ENCODE measurements at places on chromosomes 1 and 21.
A peak's percentile ranks its signal among the peaks of the same experiment; 100 is the strongest.

DNA sequence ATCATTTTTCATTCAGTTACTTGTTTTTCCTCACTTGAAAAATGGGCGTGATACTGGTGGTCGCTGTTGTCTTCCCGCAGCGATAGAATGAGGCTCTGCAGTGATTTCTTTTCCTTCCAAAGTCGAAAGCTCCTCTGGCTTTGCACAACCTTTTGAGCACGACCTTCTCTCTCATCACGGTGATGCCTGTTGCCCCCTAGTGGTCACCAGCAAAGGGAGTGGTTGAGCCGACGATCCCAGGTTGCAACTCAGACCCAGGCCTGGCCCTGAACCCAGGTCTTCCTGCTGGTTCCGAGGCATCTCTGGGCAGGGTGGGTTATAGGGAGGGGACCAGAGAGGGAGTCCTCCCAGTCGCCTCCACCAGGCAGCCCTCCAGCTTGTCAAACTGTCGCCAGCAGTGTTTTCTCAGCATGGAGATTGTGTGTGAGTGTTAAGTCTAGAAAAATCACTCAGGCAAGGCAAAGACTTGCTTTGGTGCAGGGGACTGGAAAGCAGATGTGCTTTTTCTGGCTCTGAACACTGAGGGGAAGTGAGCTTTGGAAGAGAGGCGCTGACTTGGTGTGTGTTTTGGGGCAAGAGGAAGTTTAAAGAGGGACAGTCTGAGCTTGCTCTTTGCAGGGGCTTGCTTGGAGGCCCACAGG is 285.3 kb downstream of the CAMTA1 start:
- DNase-seq, result peak; percentile 53

GRCh38 chr1:62900566-62900965 is 116.6 kb downstream of the ATG4C start:
- DNase-seq, result no peak

DNA sequence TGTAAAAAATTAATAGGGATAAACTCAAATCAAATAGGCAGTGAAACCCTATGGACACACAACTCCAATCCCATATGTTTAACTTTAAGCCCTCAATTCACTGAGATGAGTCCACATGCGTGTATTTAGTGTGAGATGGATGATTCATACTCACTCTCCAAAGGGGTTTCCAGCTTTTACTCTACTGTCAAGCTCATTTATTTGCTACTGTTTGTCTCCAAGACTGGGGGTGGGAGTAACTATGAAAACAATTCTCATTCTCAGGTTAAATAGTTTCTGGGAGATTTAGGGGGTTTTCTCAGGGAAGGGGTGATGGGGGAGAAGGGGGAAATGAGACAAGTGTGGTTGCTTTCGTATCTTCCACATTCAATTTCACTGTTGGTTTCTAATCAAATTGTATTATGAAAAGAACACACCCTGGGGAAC is 2.7 kb downstream of the RAB29 start:
- no peak for DNase-seq

- no peak for DNase-seq
These were observed 27.9 kb downstream of the PGM1 start for GRCh38 chr1:63621075-63621474.

DNA sequence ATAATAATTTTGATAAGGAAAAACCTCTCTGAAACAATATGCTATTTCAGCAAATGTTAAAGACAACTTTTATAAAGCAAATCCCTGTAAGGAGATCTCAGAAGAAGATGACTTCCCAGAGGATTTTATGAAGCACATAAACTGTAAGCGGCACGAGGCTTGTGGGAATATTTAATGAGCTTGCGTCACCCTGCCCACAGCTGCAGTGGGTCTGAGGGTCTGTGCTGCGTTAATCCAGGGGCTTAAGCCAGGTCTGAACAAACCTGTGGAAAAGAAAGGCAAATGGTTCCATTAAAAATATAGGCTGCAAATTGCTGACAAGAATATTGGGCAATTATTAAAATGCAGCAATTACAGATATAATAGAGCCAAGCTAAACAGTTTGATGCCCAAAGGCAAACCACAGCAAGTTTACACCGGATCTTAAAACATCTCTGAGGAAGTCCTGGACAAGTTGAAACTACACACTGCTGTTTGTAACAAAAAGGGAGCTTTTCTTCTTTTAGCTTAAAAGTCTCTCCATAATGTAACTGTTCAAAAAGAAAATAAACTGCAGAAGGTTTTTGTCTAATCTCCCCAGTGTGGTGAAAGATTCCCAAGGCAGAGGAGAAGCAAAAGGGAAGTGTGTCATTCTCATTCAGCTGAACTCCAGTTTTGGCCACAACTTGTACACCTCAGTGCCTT is 21.8 kb downstream of the TGFBR3 start:
- peak; percentile 40 for DNase-seq

- DNase-seq, result no peak
These were observed 20.1 kb downstream of the XKR8 start for GRCh38 chr1:27979859-27980201.

DNA sequence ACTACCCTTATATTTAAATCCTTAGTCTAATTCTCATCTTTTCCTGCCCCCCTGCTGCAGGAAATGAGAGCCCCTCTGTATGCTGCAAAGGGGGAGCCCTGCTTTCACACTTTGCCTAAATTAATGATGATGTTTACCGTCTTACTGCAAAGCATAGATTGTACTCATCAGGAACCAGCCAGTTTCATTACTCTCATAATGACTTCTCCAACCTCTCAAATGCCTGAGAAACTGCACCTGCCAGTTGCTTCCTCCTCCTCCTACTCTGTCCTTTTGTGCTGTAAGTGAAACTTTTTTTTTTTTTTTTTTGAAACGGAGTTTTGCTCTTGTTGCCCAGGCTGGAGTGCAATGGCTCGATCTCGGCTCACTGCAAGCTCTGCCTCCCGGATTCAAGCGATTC is 101.7 kb downstream of the ADSS2 start:
- no peak for DNase-seq

DNA sequence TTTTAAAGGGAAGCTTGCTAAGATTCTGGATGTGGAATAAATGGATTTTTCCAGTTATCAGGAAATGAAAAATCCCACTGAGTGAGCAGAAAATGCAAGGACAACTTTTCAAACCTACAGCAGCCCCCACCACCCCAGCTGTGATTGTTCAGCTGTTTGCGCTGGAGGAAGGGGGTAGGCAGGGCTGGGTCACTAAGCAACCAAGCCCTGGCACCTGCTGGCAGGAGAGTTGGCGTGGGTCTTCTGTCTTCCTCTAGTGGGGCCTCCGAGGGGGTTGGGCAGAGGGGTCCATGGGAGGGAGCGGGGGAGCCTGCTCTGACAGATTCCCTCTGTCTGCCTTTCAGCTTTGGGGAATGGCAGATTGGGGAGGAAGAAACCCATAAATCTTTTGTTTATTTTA is 45.3 kb downstream of the EIF2D start:
- no peak for DNase-seq

GRCh38 chr1:208369045-208369444 is 124.9 kb upstream of the PLXNA2 start:
- no peak for DNase-seq

- DNase-seq, result no peak
These were observed 89.9 kb downstream of the SLC44A5 start for GRCh38 chr1:75520862-75521475.

GRCh38 chr21:30408782-30409494 is 13.1 kb downstream of the KRTAP13-1 start:
- peak; percentile 98 for DNase-seq

DNA sequence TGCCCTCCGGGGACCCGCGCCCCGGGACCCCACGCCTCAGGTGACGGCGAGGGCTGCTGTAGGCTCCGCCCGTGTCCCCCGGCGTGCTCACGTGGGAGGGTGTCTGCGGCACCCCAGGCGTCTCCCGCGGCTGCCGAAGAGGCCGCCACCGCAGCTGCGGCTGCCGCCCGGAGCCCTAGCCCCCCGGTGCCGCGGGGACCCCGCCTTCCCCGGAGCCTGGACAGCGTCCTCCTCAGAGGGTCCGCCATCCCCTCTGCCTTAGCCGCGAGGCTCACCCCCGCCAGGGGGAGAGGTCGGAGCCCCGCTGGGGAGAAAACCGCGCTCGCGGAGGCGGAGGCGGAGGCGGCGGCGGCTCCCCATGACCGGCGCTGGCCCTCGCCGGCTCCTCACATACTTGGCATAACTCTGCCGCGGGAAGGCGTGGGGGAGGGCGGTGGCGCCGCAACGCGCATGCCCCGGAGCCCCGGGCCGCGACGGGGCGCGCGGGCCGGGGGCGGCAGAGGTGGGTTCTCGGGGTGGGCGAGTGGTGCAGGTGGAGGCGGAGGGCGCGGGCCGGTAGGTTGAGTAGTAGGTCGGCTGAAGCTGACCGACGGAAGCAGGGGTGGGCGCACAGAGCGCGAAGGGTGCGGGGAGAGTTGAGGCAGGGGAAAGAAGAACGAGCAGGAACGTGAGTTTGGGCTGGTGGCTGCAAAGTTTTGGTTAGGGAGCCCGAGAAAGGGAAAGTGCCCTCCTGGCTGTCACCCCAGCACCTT is 700 bp upstream of the SYDE2 start:
- DNase-seq, result peak; percentile 27

DNA sequence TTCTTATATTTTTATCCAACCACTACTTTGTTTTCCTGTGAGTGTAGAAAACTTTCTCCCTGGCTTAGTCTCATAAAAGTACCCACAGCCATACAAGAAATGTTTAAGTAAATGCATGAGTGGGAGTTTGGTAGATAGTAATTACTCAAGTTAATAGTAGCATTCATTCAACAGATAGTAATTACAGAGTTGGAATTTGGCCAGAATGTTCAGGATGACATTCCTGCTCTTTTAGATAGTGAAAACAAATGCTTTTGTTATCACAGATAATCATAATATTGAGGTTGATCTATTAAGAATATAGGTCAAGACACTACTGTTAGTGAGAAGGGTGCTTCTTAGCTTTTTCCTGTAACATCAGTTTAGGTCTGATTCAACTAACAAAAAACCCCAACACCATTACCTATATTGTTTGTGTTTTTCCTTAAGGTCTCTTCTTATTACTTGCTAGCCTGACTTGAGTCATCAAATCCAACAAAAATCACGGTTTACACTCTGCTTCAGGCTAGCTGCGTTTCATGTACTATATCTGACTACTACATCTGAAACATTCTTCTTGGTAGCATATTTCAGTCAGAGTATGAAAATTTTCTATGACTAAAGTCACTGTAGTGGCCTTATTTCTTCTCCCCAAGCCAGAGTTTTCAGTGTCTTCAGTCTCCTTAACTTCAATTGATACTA is 163.7 kb downstream of the HS2ST1 start:
- DNase-seq, result no peak

- no peak for DNase-seq
These were observed 2.9 kb downstream of the TRIM63 start for GRCh38 chr1:26064553-26064952.

DNA sequence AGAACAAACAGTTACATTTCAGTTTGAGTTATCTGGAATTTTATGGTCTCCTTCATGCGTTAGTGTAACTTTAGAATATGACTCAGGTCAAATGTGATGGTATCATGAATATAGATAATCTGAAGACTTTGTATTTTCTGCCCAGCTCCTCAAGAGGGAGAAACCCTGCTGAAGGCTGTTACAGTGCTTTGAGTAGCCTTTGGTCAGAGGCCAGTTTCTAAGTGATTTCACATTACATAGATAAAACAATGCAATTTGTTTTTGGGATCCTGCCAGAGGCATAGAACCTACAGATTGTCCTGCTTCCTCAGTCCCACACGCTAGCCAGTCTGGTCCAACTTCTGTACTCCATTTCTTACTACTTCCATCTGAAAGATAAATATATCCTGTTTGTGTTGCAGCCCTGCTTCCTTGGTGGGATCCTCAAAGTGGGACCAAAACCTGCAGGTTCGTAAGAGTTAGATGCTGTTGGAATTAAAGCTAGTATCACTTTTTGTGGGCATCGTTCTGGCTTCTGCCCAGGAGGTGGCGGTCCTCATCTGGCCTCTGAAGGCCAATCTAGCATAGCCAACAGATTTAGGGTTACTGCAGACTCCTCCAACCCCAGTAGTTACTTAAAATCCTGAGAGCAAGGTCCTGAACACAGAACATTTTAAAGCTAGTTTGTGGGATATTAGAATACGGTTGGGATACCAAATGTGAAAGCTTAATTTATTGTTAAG is 645.8 kb upstream of the USP24 start:
- no peak for DNase-seq
